ENCODE measurements at places on chromosomes 7 and 10. TPM values are rescaled to one million over a fixed set of nuclear protein-coding genes. Genes with fewer than 3 reads are reported as not detected.

DNA sequence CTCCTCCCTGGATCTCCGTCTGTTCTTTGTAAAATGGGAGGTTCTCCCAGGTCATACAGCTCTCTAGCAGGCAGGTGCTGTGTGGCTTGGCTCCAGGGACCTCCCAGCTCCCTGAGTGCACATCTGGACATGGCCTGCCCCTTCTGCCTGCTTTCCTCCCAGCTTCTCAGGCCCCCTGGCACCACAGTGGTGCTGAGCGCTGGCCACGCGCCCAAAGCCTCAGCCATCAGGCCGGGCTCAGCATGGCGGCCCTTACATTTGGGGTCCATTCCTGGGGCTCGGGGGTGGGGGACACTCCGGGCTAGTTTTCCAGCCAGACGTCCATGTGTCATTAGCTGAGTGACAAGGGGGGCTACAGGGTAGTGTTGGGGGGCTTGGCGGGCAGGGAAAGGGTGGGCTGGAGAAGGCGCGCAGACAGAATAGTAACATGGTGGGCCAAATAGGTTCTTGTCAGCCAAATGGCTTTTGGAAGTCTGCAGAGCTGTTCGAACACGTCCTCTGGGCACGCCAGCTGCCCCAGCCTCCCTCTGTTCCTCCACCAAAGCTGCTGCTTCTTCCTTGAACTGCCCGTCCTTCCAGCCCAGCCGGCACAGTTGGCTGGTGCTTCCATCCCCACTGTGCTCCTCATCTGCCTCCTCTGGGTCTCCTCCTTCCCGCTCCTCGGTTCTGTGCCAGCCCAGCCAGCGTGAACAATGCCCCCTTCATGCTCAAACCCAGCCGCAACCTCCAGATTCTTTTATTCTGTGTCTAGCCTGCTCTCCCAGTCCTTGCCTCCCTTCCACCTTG is 65.9 kb downstream of the GOLGA7B start:
- no peak for DNase-seq

DNA sequence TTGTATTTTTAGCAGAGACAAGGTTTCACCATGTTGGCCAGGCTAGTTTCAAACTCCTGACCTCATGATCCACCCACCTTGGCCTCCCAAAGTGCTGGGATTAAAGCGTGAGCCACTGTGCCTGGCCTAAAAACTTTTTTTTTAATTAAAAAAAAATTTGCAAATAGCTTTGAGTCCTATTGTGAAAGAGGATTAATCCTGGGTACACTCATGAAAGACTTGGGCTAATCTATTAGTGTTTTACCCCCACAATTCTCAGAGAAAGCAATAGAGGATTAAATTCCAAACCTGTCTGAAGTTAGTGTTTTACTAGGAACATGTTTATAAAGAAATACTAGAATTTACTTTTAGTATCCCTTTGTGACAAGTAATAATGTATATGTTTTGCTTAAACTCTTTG is 76.9 kb upstream of the ITGB1 start:
- DNase-seq, result no peak

- DNase-seq, result no peak
These were observed 286.6 kb downstream of the SEMA3D start for GRCh38 chr7:84900215-84900614.

- no peak for DNase-seq
These were observed 98.3 kb downstream of the CHST15 start for GRCh38 chr10:123995082-123995460.

DNA sequence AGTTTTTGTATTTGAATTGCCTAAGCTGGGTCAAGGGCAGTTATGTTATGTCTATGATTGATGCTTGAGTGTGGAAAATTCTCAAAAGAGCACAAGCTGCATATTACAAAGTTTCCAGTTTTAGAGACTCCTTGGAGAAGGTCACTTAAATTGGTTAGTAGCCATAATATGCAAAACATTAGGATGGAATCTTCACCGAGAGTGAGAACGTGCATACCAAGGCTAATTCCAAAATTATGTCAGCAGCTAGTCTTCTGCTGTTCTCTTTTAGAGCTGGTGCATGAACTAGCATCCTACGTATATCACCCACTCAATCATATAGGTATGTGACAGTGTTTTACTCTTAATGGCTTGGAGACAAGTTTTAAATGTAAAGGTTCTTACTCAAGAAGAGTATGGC is 49.2 kb downstream of the MKX start:
- no peak for DNase-seq

DNA sequence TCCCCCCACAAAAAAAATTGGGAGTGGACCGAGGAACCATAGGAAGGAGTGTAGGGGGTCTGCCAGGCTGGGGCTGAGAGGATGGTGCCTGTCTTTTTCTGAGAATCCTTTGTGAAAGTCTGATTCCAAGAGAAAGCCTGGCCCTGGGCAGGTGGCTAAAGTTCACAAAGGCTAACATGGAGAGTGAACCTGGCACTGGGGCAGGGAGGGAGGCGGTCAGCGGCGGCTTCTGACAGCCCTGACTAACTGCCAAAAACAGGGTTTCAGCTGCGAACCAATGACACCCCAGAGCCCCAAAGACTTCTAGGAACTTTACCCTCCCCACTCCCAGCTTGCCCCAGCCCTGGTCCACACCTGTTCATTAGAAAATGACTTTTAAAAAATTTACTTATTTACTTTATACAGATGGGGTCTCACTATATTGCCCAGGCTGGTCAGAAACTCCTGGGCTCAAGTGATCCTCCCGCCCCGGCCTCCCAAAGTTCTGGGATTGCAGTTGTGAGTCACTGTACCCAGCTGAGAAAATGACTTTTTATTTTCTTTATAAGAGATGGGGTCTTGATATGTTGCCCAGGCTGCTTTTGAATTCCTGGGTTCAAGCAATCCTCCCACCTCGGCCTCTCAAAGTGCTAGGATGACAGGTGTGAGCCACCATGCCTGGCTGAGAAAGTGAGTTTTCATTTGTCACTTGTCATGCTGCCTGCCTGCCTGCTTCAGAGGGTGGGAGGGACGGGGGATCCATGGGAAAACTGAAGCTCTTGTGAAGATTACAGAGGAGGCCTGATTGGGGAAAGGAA is 61.0 kb upstream of the DUSP5 start:
- no peak for DNase-seq

- no peak for DNase-seq
These were observed 33.1 kb upstream of the HMX3 start for GRCh38 chr10:123102673-123103072.

DNA sequence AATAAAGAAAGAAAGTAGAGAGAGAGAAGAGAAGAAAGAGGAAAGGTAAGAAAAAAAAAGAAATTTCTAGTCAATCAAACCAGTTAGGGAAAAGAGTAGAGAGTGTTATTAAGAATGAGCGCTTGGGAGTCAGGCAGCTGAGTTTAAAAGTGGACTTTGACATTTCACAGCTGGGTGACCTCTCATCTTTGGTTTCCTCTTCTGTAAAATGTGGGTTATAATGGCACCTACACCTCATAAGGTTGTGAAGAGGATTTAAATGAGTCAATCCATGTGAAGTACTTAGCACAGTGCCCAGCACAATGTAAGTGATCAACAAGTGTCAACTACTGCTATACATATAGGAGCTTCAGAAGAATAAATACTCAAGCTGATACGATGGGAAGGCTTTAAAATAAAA is 12.2 kb downstream of the HOXA1 start:
- DNase-seq, result no peak

The NOS3 gene
- total RNA-seq, result 2.0 TPM

The FZD8 gene
- 30.9 TPM for total RNA-seq

The GLI3 gene
- total RNA-seq, result 22.1 TPM

Data from astrocyte (in vitro differentiated cells and primary cell).